ENCODE measurements at places on chromosomes 3 and 15.

- DNase-seq: no peak
Observed at GRCh38 chr3:168598250-168598649, 502.5 kb upstream of the GOLIM4 start.

GRCh38 chr15:67158367-67158766, 93.0 kb downstream of the SMAD3 start:
- DNase-seq: no peak

DNA sequence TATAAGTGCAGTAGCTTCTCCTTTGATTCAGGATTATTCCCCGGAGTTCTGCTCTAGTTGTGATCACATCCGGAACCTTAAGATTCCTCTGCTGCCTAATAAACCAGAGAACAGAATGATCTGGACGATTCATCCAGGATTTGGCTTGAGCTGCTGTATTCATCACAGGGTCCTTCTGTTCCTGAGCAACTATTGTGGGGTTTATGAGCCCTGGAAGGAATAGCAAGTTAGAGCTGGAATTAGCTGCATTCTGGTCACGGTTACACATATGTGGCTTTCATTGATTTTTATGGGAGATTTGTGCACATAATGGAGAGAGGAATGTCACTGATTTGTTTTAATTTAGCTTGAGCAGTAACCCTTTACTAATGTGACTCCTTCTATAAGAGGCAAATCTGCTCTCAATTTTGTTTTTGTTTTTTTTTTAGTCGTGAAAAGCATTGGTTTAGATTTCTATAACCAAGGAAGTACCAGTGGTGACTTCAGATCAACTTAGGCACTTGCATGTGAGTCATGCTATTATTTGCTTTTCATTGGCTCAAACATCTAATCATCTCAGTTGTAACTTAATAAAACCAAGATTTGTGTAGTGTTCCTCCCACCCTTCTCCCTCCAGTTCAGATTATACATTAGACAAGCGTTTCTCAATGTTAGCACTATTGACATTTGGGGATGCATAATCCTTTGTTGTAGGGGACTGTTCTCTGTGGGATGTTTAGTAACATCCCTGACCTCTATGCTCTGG, 148.5 kb downstream of the OTOL1 start:
- DNase-seq: no peak

DNA sequence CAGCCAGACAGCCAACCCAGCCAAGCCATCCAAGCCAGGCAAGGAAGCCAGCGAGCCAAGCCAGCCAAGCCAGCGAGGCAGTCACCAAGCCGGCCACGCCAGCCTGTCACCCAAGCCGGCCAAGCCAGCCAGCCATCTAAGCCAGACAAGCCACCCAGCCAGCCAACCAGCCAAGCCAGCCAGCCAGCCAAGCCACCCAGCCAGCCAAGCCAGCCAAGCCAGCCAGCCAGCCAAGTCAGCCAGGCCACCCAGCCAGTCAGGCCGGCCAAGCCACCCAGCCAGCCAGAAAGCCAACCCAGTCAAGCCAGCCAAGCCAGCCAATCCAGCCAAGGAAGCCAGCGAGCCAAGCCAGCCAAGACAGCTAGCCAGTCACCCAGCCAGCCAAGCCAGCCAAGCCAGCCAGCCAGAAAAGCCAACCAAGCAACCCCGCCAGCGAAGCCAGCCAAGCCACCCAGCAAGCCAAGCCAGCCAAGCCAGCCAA, 201.2 kb downstream of the GOLGA6L6 start:
- no peak for DNase-seq

GRCh38 chr15:90902040-90902839, 862 bp upstream of the MAN2A2 start:
- peak; percentile 46 for DNase-seq

DNA sequence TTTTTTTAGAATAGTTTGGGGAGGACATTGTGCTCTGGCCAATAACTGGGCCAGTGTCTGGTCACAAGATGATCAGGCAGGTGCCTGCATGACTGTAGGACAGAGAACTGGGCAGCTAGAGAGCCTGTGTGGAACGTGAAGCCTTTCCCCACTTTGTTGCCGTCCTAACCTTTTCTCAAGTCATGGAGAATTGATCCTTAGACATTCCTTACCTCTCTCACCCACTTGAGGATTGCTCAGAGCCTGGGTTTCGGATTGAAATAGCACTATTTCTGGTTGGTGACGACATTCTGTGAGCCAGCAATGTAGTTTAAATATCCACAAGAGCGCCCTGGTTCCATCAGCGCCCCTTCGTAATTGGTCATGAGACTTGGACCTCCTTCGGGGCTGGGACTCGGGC, 138.4 kb downstream of the IGF1R start:
- no peak for DNase-seq

DNA sequence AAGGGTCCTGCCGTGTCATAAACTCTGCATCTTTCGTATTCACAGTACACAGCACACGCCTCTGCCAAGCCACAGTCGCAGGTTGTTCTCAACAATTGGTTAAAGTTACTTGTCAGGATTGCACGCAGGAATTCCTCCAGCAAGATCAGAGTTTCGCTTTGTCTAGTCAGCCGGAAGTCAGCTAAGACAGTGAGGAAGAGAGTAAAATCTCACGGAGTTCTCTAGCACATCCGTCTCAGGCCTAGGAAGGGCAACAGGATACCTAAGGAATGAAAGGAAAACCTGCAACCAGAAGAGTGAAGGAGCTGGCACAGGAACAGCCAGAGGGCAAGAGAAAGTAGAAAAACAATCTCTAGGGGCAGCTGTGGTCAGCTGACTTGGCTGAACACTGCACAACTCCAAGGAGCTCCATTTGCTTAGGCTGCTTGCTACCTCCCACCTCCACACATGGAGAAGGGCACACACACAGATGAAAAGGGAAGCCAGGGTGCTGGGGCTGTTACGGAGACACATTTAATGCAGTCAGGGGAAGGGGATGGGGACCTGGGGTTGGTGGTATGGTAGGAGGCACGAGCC, 23.7 kb downstream of the RORA start:
- no peak for DNase-seq

GRCh38 chr3:111768571-111769100, 90.4 kb upstream of the PHLDB2 start:
- no peak for DNase-seq

DNA sequence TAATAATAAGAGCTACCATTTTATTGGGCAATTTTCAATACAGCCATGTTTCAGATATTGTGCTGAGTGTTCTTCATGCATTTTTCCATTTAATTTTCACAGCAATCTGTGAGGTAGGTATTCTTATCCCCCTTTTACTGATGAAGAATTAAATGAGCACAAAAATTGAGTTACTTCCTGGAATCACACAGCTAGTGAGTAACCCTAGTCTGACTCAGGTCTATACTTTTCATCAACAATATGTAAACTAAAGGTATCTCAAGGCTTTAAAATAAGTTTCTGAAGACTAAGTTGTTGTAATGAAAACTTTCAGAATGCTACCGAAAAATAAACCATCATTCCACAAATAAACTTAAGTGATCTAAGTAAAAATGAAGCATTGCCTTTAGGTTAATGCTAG, 22.3 kb downstream of the HACD2 start:
- DNase-seq: no peak

GRCh38 chr3:151630938-151631441, 102.7 kb upstream of the AADACL2 start:
- no peak for DNase-seq

DNA sequence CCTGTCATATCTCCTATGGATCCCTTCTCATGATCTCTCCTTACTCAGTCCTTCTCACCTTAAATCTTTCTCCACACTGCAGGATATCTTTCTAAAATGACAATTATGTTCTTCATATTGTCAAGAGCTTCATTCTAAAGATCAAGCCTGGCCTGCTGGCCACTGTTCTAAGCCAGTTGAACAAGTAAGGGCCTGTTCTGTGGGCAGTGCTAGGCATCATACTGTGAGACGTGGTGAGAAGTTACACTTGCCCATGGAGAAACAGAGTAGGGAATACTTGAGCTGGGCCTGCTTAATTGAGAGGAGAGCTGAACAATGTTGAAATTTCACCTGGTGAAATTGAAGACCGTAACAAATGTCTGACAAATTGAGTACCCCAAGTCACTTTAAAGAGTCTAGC, 184.1 kb upstream of the RASGRP1 start:
- no peak for DNase-seq

GRCh38 chr3:34015204-34016142, 217.0 kb downstream of the PDCD6IP start:
- no peak for DNase-seq

DNA sequence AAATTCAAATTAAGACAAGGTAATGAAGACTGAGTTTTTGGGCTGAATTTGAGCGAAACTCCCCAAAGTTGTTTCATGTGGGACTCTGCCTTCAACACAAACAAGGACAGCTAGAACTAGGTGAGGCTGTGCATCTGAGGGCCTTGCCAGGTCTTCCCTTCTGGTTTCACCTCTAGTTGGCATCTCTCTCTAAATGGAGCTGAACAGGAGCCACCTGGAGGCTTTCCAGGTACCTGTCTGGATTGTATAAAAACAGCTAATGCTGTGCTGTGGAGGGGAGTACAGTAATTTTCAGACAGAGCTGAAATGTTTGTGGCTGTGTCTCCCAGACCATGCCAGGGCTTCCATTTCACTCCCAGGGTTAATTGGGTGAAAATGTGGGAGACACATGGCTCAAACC, 27.1 kb downstream of the TRIM71 start:
- no peak for DNase-seq

GRCh38 chr3:170421111-170421641, 2.5 kb downstream of the CLDN11 start:
- DNase-seq: no peak

- DNase-seq: no peak
Observed at GRCh38 chr3:158167737-158168557, 58.1 kb downstream of the RSRC1 start.

DNA sequence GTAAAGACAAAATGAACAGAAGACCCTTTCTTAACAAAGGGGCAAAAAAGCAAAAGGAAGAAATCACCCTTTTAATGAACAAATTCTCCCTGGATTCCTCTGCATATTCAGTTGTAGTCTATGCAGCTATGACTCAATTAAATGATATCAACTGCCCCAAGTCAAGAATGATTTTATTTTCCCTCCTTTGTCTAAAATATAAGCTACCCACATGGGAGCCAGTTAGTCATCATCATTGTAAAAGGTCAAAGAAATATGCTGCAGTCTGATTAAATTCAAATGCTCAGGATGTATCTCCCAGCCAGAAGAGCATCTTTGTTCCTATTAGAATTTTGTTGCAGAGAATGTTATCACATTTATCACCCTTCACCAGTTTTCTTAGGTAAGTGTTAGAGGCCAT, 84.0 kb downstream of the SST start:
- DNase-seq: no peak

- DNase-seq: no peak
Observed at GRCh38 chr3:10294030-10294586, 1.4 kb upstream of the GHRL start.

GRCh38 chr3:24829011-24829581, 334.4 kb upstream of the THRB start:
- DNase-seq: no peak

- no peak for DNase-seq
Observed at GRCh38 chr3:155335724-155336354, 42.4 kb upstream of the STRIT1 start.

- no peak for DNase-seq
Observed at GRCh38 chr3:118949113-118949760, 85.4 kb downstream of the IGSF11 start.

DNA sequence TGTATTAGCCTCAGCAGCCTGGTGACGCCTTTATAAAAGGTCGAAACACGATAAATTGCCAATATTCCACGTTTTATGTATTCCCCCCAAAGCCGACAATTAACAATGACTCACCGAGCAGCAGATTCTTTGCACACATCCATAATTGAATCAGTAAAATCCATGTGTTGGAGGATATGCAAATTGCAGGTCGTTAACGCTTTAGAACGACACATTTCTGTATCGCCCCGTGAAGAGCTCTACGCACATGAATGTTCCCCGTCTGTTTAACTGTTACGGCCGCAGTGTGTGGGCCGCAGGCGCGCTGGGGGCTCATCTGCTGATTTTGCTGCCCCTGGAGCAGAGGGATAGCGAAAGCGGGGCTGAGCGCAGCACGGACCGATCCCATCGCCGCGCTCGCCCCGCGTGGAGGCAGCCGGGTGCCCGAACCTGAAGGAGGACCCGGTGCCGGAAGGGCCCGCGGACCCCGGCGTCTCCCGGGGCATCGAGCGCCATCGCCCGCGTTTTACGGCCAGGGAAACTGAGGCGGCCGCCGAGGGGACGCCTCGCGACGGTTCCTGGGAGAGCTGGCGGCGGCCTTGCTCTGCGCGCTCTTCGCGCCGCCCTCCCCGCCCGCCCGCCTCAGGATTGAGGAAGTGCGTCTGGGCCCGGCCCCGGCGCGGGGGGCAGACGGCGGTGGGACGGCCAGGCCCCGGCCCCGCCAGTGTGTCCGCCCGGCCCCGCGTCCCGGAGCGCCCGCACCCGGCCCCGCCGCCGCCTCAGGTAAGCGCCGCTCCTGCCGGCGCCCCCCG, at the start of gene LRRK1:
LRRK1 (plus strand) TSS at position 668 of the 791 bp plus-strand sequence. CDS start 5,276 bp downstream, outside the sequence.
- DNase-seq: no peak

- DNase-seq: no peak
Observed at GRCh38 chr3:85821130-85821756, 862.5 kb downstream of the CADM2 start.

DNA sequence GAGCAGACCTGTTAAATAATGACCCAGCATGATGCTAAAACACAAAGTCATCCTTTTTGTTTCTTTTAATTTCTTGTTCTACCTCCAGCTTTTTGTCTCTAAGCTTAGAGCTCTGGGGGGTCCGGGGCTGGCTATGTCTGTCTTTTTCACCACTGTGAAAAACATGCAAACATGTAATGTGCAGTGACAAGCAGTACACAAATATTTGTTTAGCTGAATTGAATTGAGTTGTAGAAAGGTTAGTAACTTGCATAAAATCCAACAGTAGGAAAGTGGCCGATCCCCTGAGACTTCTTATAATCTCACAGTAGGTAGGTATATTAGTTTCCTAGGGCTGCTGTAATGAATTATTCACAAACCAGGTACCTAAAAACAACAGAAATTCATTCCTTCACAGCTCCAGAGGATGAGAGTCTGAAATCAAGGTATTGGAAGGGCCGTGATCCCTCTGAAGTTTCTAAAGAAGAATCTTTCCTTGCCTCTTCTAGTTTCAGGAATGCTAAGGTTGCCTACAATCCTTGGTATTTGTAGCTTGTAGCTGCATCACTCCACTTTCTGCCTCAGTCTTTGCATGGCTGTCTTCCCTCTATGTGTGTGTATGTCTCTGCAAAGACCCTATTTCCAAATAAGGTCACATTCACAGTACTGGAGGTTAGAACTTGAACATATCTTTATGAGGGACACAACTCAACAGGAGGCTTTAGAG, 32.7 kb downstream of the ARL14 start:
- no peak for DNase-seq

- DNase-seq: no peak
Observed at GRCh38 chr15:98951004-98951403, 56.6 kb downstream of the PGPEP1L start.

GRCh38 chr3:169250000-169250399, 413.5 kb downstream of the MECOM start:
- no peak for DNase-seq

Data from activated naive CD4-positive, alpha-beta T cell (primary cell).